ENCODE measurements at places on chromosomes 3 and 15.

- no peak overlapping the region for H3K27ac ChIP-seq
- no peak overlapping the region for H3K4me3 ChIP-seq
- no peaks in the 10 kb centered on the region for H3K27me3 ChIP-seq
These were observed 49.8 kb downstream of the IQSEC1 start for GRCh38 chr3:13023235-13023970.

DNA sequence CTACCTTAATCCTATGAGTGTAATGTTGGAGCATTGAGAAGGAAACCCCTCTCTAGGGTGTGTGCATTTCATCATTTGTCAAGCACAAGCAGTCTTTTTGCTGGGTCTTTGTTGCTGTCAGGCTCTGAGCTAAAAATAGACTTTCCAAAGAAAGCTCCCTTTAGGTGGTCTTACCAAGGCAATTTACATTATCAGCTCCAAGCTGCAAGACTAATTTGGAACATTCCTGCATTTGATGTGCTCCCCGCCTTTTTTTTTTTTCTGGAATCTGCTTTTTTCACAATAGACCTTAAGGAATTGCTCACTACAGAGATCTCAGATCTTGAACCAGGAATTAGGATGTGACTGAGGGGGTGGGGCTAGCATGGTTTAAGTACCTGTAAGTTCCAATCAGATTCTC lies 60.6 kb upstream of the STAC start:
- H3K4me1 ChIP-seq = no peaks in the 10 kb centered on the region
- no peaks in the 10 kb centered on the region for H3K27me3 ChIP-seq
- no peak overlapping the region for H3K27ac ChIP-seq
- H3K4me3 ChIP-seq = no peak overlapping the region

- H3K4me3 ChIP-seq = no peak overlapping the region
- H3K27me3 ChIP-seq = no peaks in the 10 kb centered on the region
- H3K36me3 ChIP-seq = no peaks in the 10 kb centered on the region
- peaks cover 20% of the 10 kb centered on the region for H3K4me1 ChIP-seq
These were observed 100.4 kb upstream of the PHLDB2 start for GRCh38 chr3:111758642-111759041.

DNA sequence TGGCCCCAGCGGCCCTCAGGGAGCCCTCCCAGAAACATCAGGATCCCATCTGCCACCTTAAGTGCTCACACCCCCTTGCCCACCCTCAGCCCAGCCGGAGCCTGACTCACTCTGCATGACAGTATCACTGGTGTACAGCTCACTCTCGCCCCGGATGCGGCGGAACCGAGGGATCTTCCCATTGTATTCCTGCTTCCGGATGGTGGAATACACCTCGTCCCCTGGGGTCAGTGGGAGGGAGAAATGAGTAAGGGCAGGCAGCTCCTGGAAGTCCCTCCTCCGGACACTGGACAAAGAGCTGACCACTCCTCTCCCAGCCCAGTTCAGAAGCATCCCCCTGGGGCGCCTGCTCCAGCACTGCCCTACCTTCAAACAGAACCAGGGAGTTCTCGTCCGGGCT lies 16.5 kb downstream of the SEMA7A start:
- no peak for DNase-seq
- H3K36me3 ChIP-seq = peaks cover 58% of the 10 kb centered on the region
- no peak overlapping the region for H3K27ac ChIP-seq
- no peak overlapping the region for H3K4me3 ChIP-seq
- H3K4me1 ChIP-seq = peaks cover 42% of the 10 kb centered on the region
- no peaks in the 10 kb centered on the region for H3K27me3 ChIP-seq

- no peaks in the 10 kb centered on the region for H3K36me3 ChIP-seq
- no peak for DNase-seq
- no peak overlapping the region for H3K4me3 ChIP-seq
- H3K4me1 ChIP-seq = no peaks in the 10 kb centered on the region
These were observed 30.0 kb downstream of the ST6GAL1 start for GRCh38 chr3:186960347-186960746.

- no peaks in the 10 kb centered on the region for H3K4me1 ChIP-seq
- H3K4me3 ChIP-seq = no peak overlapping the region
- no peaks in the 10 kb centered on the region for H3K27me3 ChIP-seq
- H3K36me3 ChIP-seq = peaks cover 22% of the 10 kb centered on the region
These were observed 60.1 kb upstream of the PARL start for GRCh38 chr3:183944775-183945174.

Data from HepG2 (cell line).